ENCODE measurements at places on chromosomes 12 and 14.

DNA sequence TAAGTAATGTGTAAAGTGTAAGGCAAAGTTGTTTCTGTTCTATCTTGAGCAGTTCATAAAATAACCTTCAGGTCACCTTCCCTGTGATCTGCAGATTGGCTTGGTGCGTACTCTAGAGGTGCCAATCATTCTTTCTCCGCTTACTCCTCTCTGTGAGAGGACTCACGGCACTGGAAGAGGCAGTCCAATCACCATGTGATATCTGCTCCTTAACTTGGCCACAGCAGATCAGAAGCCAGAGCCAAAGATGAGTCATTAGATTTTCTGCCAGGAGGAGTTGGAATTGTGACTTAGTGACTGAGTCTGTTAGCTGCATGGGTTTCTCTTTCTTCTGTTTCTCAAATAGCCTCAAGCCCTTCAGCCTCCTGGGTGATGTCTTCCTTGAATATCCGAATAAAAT, 165.5 kb downstream of the SLC41A2 start:
- no peak for DNase-seq

GRCh38 chr14:71339650-71340415, 432.6 kb downstream of the PCNX1 start:
- no peak for DNase-seq

- DNase-seq = no peak
These were observed 230.5 kb downstream of the EFCAB11 start for GRCh38 chr14:89723930-89724627.

GRCh38 chr14:96584199-96584906, 82.2 kb downstream of the PAPOLA start:
- peak; percentile 65 for DNase-seq

- peak; percentile 21 for DNase-seq
These were observed 1.8 kb downstream of the JAG2 start for GRCh38 chr14:105166571-105167302.

GRCh38 chr12:116244001-116244400, 33.5 kb downstream of the MED13L start:
- no peak for DNase-seq

GRCh38 chr12:27953348-27953747, 19.2 kb downstream of the PTHLH start:
- DNase-seq = no peak

DNA sequence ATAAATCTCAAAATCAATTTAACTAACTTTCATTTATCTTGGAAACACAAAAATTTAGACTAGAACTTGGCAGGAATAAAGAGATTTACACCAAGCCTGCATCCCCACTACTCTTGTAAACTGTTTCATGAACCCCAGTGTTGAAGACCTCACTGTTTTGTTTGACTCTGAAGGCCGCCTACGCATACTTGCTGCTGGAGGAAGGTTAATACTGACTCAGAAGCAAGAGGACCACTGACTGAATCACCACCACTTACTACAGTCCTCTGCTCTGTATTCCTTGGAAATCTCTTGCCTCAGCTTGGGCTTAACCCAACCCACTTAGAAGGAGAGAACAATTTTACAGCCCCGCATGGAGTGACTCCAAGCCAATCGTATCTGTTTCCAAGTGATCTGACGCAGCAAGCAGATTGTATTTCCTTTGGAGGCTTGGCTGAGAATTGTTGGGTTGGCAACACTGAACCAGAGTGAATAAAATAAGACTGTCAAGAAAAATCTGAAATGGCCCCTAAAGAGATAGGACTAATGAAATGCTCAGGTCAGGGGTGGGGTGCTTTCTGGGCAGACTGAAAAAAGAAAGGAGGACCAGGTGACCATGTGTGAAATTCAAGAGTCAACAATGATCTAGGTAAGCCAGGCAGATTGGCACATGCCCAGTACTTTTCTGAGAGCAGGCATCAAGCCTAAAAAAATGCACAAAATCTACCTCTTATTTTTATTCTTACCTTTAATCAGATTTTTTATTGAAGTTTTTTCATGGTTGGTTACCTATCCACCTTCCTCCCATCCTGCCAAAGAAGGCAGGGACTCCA, 248.6 kb downstream of the ZFP36L1 start:
- no peak for DNase-seq

All from RPMI8226 (cell line).